ENCODE measurements at places on chromosomes 6 and 20.

DNA sequence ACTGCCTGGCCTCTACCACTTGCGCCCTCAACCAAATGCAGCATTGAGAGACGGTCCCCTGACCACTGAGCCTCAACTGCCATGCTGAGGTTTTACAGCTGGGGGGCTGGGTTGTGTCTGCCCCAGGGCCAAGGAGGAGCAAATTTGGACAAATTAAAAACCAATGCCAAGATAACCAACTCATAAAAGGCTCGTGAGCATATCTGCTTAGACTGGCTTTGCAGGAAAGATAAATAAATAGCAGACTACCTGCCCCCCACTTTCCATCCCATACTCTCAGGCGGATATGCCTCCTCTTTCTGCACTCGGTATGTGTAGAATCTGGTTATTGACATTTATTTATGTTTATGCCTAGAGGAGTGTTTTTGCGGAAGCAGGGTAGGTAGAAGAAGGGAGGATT, 76.8 kb downstream of the ZDHHC14 start:
- no peak for DNase-seq

- DNase-seq = no peak
Measured at GRCh38 chr20:4160761-4161305, 145.5 kb upstream of the RNF24 start.

GRCh38 chr6:143034689-143035334, 25.9 kb upstream of the AIG1 start:
- DNase-seq = no peak

GRCh38 chr6:170139531-170139930, 151.3 kb downstream of the DLL1 start:
- DNase-seq = no peak

DNA sequence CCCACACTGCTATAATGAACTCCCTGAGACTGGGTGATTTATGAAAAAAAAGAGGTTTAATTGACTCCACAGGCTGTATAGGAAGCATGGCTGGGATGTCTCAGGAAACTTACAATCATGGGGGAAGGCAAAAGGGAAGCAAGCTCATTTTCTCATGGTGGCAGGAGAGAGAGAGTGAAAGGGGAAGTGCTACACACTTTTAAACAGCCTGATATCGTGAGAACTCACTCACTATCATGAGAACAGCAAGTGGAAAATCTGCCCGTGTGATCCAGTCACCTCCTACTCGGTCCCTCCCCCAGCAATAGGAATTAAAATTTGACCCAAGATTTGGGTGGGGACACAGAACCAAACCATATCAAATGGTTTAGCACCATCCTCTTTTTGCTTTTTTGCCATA, 116.6 kb upstream of the CEP162 start:
- no peak for DNase-seq

DNA sequence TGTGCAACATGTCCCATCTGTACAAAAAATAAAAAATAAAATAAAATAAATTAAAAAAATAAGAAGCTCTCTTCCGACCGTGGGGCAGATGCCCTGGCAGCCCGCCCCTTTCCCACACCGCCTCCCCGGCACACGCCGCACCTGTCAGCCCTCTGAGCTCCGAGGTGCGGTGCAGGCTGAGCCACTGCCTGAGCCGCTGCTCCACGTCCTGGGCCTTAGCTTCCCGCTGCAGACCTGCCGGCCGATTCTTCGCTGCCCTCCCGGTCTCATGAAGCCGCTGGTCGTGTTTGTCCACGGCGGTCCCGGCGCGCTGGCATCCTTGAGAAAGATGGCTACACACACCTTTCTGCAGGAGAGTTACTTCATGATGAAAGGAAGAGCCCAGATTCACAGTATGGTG, 10.7 kb upstream of the CLPSL2 start:
- DNase-seq = no peak

DNA sequence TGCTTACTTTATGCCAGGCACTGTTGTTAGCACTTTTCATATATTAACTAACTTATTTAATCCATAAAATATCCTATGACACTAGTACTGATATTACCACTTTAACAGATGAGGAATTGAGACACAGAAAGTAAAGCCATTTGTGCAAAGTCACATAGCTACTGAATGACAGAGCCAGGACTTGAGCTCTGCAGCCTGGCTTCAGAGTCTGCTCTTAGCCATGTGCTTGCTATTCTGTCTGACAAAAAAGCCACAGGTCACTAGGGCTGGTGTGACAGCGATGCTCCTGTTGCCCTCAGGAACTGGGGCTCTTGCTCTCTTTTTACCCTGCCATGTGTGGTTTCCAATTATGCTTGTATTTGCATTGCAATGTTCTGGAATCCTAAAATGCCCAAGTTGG, 44.7 kb upstream of the RNF8 start:
- no peak for DNase-seq

DNA sequence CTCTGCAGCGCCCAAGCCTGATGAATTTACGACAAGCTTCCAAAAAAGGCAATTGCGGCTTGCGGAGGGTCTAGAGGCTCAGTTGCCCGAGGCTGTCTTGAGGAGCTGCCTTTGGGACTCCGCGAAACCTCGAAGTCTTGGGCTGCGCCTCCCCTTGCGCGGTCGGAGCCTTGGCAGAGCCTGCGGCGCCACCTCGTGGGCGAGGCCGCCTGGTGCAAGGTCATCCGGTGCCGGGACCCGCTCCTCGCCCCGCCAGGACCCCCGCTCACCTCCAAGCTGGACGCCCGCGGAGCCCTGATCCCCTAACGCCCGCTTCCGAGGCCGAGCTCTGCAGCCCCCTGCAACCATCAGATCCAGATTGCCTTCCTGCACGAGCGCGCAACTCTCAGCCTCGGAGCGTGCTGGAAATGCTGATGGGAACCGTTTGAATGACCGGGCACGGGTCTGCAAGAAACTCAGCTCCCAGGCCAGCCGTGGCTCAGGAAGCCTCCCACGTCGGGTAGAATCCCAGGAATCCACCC, 14.9 kb upstream of the FAM210B start:
- DNase-seq = no peak

- DNase-seq = no peak
Measured at GRCh38 chr20:42485556-42485955, 704.1 kb downstream of the PTPRT start.

GRCh38 chr6:74182992-74183391, 487.0 kb downstream of the CD109 start:
- no peak for DNase-seq

- DNase-seq = no peak
Measured at GRCh38 chr20:9514461-9515213, at the start of gene LAMP5. Gene LAMP5 (plus strand): TSS chr20:9514590. CDS start chr20:9514853, 263 bp downstream.

DNA sequence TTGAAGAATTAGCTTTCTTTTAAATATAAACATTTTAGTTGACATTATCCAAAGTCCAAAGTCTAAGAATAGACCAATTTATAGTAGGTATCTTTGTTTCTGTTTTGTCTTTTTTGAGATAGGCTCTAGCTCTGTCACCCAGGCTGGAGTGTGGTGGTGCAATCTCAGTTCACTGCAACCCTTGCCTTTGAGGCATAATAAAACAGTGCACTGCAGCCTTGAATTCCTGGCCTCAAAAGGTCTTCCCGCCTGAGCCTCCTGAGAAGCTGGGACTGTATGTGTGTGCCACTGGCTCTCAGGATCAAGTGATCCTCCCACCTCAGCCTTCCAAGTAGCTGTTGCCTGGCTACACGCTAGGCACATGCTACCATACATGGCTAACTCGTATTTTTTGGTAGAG, 135.4 kb downstream of the REV3L start:
- no peak for DNase-seq

DNA sequence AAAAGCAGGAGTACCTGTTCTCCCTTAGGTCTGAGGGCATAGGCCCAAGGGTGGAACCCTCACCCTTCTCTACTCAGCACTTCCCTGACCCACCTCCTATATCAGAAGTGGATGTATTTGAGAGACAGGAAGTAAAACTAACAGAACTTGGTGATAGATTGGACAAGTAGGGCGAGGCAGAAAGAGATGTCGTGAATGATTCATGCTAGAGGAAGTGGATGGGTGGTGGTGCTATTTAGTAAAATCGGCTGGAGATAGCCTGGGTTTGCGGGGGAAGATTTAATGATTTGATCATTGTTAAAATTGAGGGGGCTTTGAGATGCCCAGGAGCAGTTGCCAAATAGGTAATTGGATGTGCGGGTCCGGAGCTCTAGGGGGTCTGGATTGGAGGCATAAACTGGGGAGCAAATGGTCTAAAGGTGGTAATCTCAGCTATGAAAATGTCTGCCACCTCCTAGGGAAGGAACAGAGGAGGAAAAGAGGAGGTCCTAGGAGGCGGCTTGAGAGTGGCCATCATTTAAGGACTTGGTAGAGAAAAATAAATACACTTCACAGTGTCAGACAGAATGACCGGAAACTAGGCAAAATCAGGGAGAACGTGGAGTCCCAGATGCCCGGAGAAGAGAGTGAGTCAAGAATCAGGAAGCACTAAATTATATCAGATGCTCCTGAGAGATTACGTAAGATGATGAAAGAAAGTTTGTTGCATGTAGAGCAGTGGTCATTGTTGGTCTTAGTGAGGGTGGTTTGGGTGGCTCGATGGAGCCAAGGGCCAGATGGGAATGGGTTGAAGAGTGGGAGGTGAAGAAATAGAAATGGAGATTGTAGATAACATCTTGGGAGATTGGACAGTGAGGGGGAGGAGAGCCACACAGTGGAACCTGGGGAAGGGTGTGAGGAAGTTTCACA, 142.0 kb downstream of the CEP57L1 start:
- DNase-seq = peak; percentile 70

- no peak for DNase-seq
Measured at GRCh38 chr6:1230689-1231605, 81.0 kb upstream of the FOXQ1 start.

DNA sequence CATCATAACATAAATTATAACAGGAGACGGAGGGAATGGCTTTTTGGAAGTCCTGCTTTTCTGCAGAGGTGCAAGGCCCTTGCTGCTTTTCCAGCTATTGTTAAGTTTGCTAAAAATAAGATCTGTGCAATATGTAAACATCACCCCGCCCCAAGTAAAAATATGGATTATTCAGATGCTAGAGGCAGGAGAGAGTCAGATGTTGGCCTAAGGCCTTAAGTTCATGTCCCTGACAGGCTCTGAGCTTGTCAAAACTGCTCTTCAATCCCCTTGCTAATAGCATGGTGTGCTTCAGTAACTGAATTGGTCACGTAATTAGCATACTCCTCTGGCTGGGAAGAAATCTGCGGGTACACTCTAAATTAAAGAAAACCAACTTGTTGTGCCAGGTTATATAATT, 147.5 kb downstream of the BMP2 start:
- DNase-seq = no peak

GRCh38 chr20:49323622-49324238, 45.9 kb upstream of the ZNFX1 start:
- DNase-seq = peak; percentile 70

GRCh38 chr6:129786548-129786947, 74.6 kb downstream of the TMEM244 start:
- peak; percentile 55 for DNase-seq

GRCh38 chr20:53195876-53196610, 223.9 kb downstream of the TSHZ2 start:
- no peak for DNase-seq

DNA sequence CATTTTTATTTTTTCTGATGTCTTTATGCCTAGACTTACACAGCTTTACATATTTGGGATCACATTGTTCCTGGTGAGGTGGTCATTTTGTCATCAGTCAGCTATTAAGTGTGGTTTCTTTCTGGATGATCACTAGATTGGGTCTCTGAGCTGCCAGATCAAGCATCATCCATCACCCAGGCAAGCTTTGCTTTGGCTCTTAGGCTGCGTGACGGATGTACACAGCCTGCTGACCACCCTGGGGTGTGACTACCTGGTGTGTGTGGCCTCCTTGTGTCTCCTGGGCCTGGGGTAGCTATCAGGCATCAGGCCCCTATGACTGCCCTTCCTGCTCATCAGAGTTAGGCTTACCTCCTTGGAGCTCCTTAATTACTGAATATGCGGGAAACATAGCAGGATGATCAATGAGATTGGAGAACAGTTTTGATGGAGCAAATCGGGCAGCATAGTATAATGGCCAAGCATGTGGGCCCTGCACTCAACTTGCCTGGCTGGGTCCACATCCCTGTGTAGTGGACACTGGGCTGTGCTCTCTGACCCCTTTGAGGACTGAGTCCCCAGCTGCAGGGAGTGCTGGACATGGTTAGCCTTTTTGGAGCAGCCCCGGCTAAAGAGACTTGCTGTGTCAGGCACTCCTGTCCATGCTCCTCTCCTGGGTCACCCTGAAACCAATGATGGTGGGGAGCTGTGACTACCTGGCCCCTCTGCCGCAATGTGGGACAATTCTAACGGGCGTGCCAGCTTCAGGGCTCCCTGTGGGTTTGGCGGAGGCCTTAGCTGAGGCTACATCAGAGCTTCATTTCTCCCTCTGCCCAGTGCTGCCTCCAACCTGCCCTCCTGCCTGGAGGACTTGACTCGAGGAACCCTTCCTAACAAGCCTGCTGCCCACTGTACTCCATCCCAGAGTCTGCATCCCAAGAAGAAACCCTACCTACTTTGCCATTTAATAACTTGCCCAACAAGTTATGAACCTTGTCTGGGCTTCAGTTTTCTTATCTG, 8.2 kb downstream of the DAAM2 start:
- no peak for DNase-seq

GRCh38 chr6:115712291-115712961, 348.3 kb downstream of the FRK start:
- DNase-seq = no peak

GRCh38 chr6:92427453-92427852, 991.9 kb downstream of the EPHA7 start:
- DNase-seq = no peak

GRCh38 chr20:50014570-50015562, 32.1 kb downstream of the SNAI1 start:
- no peak for DNase-seq

GRCh38 chr6:30750379-30750668, 6.0 kb upstream of the IER3 start:
- DNase-seq = no peak

DNA sequence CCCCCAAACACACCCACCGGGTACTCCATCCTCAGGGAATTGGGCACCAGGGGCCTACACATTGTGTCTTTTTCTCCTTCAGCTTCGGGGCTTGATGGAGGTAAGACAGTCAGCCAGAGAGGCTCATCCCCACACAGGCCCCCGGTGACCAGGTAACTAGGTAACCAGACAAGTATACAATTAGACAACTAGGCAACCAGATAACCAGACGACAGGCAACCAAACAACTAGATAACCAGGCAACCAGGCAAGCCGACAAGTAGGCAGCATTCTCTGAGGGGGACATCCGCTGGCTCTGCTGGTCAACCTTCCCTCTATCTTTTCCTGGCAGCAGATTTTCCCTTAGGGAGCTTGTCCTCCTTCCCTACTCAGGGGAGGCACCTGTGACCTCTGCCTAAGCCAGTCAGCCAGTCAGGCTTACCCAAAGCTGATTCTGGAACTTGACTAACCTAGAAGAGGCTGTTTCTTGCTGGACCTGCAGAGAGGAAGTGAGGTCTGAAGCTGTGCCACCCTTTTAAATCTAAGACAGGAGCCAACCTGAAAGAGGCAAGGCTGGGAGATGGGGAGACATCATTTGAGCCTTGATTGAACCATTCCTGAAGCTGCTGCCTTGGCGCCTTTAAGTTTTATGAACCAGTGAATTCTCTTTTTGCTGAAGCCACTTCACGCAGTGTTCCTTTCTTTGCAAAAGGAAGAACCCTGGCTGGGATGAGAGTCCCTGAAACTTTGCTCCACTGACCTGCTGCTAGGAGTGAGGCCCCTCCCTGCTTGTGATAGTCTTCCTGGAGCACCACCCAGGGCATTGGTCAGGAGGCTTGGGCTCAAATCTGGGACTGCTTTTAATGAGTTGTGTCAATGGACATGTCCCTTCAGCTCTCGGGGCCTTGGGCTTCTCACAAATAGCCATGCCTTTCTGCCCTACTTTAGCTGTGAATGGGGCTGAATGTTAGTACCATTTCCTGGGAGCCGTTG, 96.4 kb upstream of the RNF24 start:
- DNase-seq = no peak

- DNase-seq = no peak
Measured at GRCh38 chr6:72504406-72504805, 117.5 kb upstream of the KCNQ5 start.

- DNase-seq = no peak
Measured at GRCh38 chr20:12535770-12536169, 473.0 kb upstream of the SPTLC3 start.

Measured in HCEC 1CT (cell line).